ENCODE measurements at places on chromosomes 1 and 21. TPM values are rescaled to one million over a fixed set of nuclear protein-coding genes. Genes with fewer than 3 reads are reported as not detected.

Gene TNNI3K
- total RNA-seq: not detected

Gene SLC6A17
- total RNA-seq: 3.2 TPM

Gene TDRD5
- total RNA-seq: not detected

Gene EPS15
- total RNA-seq: 60.1 TPM

Gene PLD5
- total RNA-seq: not detected

Gene HSPB7
- not detected for total RNA-seq

Gene LCE1E
- not detected for total RNA-seq

- DNase-seq: no peak
Observed at GRCh38 chr1:53541263-53541625, 82.0 kb downstream of the DMRTB1 start.

GRCh38 chr1:161921990-161922389 is 101.7 kb downstream of the OLFML2B start:
- no peak for DNase-seq

DNA sequence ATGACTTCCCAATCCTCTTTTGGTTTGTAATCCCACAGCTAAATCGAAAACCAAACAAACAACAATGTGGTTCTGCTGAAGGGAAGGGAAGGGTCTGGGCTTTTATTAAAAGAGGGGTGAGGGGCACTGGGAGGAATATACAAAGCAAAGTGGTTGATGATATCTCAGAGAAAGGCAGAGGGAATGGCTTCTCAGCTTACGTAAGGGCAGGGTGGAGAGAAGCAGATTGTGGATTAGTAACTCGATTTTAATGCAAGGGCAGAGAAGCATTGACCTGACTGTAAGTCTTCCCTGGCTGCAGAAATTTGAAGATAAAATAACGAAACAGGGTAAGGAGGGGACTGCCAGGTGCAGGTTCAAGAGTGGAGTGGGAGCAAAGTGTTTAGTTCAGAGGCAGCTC is 438.2 kb upstream of the LRRC7 start:
- DNase-seq: no peak

DNA sequence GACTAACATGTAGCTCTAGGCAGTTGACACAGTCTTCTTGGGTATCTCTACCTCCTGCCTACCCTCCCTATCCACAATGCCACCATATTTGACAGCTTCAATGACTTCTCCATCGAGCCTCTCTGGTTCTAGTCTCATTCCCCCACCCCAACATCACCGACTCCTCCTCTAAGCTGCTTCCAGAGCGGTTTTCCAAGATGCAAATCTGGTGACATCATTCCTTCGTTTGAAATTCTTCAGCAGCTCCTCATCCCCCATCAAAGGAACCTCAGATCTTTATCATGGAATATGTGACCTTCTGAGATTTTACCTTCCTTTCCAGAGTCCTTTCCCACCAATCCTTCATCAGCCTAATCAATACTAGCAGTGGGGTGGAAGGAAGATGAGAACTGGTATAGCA is 352.4 kb upstream of the RUNX1 start:
- DNase-seq: no peak

- DNase-seq: no peak
Observed at GRCh38 chr21:45141507-45141906, 67.1 kb downstream of the ADARB1 start.

- no peak for DNase-seq
Observed at GRCh38 chr1:111981090-111981489, 8.4 kb downstream of the KCND3 start.

DNA sequence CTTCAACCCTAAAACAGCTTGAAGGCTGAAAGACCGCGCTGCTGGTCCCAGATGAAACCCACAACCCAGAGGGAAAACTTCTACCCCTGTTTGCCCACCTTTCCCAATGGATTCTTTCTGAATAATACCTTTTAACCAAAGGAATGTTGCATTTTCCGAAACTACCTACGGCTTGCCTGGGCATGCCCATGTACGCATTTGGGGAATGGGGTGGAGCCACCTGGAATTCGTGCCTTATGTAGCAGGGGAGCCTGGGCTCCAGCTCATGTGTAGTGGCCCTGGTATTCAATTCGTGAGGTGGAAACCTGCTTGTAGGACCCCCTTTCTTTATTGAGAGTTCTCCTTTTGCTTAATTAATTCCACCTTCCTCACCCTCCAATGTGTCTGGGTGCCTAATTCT is 256.6 kb upstream of the RGS18 start:
- DNase-seq: no peak

- no peak for DNase-seq
Observed at GRCh38 chr1:59691261-59691660, 123.5 kb upstream of the HOOK1 start.

DNA sequence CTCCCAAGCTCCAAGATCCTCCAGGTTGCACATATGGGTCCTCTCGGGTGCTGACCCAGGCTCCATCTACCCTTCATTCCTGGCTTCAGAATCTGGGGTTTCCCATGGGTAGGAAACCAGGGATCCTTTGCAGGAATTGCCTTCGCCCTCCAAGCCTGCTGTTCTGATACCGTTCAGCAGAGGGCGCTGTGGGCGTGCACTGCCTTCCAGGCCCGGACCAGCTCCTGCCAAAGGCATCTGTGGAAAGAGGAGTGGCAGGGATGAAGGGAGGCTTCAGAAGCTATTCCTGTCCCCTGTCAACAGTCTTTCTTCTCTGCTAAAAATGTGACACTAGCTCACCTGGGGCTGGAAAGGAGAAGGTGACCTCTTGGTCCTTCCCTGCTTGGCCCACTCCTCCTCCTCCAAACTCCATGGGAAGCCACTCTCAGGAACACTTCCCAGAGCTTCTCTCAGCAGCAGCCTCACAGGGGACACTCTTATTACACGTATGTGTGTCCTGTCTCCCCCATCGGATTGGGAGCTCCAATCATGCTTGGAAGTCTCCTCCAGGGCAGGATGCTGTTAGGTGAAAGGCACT is 71.2 kb downstream of the VWA5B1 start:
- no peak for DNase-seq

DNA sequence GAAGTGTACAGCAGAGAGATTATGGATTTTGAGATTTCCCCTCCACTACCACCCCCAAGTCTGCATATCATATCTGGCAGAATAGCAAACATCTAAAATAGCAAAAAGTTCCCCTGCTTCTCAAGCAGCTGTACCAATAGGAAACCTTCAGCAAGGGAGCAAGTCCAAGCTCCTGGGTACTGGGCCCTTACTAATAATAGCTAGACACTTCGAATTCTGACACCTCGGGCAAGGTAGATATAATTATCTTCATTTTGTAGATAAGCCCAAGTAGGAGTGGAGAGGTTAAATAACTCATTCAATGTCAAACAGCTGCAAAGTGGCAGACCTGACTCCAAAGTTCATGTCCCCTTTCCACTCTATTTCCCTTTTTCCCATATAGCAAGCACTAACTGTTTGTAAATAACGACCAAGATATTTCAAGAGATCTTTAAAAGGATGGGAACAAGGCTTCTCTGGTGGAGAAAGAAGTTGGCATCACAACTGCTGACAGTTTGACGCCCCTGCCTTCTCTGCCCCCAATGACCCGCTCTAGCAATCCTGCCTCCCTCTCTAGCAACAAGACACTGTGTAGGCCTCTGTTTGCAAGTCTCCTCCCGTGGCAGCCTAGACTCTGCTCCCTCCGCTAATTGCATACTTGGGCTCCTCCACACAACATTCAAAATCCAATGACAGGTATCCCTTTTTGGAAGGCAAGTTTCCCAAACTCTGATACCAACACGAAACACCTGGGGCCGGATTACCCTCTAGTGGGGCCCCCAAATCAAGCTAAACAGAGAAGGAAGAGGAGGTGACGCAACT is 18.7 kb upstream of the ADAR start:
- DNase-seq: no peak

DNA sequence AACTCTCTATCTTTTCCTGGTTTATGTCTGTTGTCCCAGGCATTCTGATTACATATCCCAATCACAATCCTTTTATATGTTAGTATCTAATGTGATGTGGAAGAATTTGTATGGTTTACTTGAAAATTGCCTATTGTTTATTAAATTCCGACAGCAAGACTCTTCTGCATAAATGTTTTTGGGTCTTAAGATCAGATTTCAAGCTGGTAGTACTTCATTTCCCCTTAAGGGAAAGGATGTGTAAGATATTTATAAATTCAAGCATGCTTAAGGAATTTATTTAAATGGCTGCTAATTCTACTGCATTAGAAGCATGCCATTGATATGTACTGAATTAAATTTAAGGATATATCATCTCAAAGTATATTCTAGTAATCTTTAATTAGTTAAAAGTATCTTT is 20.4 kb upstream of the GPR88 start:
- no peak for DNase-seq
